Astrocyte of the cerebellum (primary cell): ENCODE measurements at places on chromosomes 6 and 20.

GRCh38 chr6:127496471-127496870, 22.7 kb downstream of the MTCL3 start:
- no peak for DNase-seq

DNA sequence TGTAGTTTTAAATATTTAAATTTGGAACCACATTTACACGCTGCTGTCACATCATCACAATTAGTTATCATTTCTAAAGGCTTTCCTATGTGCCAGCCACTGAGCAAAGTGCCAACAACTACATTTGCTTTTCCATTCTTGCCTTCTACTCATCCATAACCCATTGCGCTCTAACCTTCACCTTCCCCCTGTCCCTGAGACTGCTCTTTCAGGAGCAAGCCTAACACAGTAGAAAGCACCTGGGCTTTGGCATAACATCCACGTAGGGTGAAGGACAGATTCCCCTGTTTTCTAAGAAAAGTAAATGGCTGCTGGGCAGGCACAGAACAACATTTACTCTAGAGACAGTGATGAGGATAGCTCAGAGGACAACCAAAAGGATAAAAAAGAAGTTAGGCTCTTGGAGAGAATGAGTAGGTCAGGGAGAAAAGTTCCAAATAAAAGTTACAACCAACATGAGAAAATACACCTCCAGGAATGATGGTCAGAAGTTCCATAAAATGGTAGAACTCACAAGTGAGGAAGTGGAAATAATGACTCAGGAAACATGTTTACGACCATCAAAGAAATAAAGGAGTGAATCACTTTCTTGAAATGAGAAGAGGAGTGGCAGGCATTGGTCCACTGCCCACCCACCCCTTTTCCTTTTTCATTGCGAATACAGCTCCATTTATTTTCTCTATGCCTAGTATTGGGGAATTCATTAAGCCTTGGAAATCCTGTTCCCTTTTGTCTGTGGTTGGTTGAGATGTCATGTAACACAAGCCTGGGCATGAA, 77.2 kb downstream of the PFDN4 start:
- DNase-seq, result no peak

GRCh38 chr6:44659726-44660125, 272.2 kb downstream of the CDC5L start:
- DNase-seq, result no peak

- DNase-seq, result no peak
Observed at GRCh38 chr6:87789198-87789899, 87.3 kb upstream of the AKIRIN2 start.

DNA sequence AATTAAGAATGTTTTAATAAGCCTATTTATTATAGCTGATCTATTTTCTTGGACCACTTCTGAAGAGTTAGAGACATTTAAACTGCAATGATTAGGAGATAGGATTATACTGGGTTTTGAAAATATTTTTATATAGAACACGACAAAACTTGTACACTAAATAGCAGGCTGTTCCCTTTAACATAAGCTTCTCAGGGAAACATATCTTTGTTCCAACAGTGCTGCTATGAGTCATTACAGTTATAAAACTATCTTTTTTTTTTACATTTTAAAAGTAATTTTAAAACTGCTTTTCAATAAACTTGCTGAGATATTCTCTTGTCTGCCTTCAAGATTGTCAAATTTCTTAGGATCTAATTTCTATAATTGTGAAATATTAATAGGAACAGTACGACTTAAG, 389.1 kb downstream of the ARHGAP18 start:
- DNase-seq, result no peak

DNA sequence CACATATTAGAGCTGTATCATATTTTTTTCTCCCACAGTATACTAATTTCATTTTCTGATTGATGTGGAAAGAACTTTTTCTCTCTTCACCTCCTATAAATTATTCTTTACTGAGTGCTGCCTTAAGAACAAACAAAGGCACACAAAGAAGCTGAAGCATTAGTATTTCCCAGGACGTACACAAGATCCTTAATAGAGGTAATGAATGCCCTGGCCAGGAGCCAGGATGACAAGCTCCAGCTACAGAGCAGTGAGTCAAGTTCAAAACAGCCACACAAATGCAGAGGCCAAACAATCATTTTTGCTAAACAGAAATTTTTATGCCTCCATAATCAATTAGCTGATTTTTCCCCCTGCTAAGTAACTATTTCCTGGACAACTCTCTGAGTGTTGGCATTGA, 639.6 kb downstream of the EPHA7 start:
- peak; percentile 46 for DNase-seq

DNA sequence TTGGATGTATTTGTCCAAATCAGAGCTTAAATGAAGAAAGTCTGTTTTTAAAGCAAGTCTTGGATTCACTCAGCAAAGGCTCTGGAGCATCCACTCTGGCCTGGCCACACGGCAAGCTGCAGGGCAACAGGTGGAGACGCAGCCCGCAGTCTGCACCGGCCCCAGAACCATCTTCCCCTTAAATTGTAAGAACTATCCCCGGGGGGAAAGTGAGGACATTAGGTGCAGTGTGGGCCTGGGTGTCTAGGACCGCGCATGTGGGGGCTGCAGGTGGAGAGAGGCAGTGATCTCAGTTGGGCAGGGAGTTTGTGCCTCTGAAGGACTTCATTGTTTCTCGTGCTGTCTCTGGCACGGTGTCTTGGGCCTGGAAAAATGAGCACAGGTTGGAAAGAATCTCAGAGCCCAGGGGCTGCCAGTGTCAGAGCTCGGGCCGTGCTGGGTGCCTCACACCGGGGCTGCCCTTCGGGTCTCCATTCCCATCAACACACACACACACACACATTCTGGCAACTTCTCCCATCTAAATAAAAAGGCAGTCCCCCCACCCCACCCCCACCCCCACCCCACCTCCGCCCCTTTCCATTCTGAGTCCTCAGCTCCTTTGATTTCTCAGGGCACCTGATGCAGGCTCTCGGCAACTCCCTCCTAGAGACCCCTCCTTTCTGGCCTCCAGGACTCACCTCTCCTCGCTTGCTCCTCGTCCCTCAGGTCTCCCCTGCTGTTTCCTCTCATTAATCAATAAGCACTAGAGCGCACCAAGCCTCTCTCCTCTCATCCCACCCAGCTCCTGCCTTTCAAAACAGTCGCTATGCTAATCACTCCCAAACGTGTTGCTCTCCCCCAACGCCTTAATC, 48.4 kb downstream of the FOXF2 start:
- no peak for DNase-seq

- no peak for DNase-seq
Observed at GRCh38 chr6:110232450-110232849, 52.2 kb downstream of the CDC40 start.

- no peak for DNase-seq
Observed at GRCh38 chr20:48141660-48142515, 356.6 kb upstream of the SULF2 start.

- no peak for DNase-seq
Observed at GRCh38 chr6:82957171-82957867, 108.3 kb downstream of the UBE3D start.

DNA sequence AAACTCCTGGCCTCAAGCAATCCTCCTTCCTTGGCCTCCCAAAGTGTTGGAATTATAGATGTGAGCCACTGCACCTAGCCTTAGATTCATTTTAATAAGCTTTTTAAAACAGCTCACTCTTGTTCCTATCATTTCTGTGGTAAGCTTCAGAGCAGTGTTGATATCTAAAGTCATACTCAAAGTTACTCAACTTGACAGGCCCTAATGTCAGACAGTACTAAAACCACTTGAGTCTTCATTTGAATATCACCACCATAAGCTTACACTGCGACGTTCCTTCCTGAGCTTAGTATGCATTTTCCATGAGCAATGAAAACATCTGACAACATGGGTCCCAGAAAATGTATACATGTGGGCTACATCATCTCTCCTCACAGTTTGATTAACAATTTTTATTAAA, 6.0 kb downstream of the FUCA2 start:
- no peak for DNase-seq

- DNase-seq, result no peak
Observed at GRCh38 chr20:41425180-41425884, 58.7 kb upstream of the EMILIN3 start.
